Fibroblast of skin of left quadriceps (primary cell): ENCODE measurements at places on chromosomes 1 and 21.

- no peak for DNase-seq
These were observed 33.4 kb upstream of the XPR1 start for GRCh38 chr1:180598333-180598974.

DNA sequence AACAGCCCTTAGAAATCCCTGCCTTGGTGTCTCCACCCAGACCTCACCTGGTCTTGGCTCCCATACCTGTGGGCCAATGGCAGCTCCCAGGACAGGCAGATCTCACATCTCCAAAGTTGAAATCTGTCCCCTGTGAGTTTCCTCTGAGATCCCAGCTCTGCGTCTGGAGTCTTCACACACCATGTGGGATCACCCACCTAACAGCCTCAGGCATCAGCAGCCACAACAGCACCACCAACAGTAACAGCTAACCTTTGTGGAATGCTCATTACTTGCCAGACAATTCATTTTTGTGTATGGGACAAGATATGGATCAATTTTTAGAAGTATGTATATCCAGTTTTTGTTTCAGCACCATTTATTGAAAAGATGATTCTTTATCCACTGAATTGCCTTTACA lies 523.2 kb downstream of the MATN1 start:
- no peak for DNase-seq

GRCh38 chr1:241611736-241612135 lies 28.4 kb downstream of the CHML start:
- DNase-seq, result no peak

DNA sequence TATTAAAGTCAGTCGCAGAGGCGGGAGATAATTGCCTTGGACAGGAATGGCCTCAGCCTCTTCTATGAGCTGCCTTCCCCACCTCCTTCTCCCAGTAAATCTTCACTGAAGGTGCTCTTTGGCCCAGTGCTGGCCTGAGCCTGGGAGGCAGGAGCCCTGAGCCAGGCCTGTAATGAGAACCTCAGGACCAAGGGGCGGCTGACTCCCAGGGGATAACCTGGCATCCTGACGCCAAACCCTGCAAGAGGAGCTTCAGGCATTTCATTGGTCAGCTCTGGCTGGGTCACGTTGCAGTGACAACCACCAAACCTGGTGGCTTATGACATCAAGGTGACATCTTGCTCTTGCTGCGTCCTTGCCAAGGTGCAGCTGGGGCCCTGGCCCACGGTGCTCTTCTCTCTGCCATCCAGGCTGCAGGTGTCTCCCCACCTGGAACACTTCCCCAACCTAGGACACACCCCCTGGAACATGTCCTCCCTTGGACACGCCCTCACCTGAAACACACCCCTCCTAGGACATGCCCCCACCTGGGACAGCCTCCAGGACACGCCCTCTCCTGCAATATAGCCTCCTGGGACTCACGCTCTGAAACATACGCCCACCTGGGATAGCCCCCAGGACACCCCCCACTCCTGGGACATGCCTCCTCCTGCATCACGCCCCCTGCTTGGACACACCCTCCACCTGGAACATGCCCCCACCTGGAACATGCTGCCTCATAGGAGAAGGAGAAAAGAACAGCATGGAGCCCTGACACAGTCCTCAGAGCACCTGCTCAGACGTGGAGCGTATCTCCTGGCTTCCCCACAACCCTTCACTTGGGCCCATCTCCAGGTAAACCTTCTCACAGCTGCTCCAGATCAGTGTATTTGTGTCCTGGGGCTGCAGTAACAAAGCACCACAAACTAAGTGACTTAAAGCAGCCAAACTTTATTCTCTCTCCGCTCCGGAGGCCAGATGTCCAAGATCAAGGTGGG lies 333.6 kb downstream of the NPHP4 start:
- no peak for DNase-seq
